ENCODE measurements at places on chromosomes 12 and 14.

GRCh38 chr12:27309293-27309994 is 23.2 kb upstream of the BMAL2 start:
- no peak for DNase-seq

DNA sequence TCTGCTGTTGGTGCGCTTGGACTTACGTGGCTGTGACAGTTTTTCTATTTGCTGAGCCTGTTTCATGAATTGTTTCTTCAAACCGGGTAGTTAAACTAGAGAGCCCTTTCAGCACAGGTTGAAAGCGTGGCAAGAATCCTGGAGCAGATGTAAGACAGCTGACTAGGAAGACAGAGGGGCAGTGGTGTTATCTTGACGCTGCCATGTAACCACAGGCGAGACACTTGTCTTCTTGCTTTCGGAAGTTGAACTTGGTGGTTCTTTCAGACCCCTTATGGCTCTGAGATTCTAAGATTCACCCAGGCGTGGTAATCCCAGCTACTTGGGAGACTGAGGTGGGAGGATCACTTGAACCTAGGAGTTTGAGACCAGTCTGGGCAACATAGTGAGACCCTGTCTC is 4.3 kb downstream of the EMP1 start:
- DNase-seq = no peak

DNA sequence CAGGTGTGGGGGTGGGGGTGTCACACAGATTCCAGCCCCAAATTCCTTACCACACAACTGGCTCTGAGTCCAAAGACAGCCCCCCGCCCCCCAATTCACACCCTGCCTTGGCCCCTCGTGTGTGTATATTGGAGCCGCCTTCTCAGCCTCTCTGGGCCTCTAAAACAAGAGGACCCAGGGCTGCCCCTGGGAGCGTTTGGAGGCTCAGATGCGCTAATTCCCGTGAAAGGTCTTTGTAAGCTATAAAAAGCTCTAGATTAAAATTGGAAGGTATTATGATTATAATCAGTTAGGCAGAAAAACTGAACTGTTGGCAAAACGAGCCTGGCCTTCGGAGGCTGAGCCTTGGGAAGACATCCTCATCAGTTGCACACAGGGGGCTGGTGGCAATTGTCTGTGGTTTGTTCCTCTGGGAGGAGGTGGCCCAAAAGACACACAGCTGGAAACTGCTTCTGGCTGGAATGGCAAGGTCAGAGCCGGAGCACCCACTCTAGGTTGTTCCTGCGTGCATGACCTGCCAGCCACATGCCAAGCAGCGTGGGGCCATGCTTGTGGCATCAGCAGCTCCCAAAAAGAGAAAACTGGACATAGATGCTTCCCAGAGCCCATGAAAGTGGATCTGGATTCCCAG is 118.5 kb downstream of the PHETA1 start:
- no peak for DNase-seq

GRCh38 chr12:90055071-90055470 is 346.4 kb upstream of the ATP2B1 start:
- no peak for DNase-seq

All from stimulated activated CD4-positive, alpha-beta T cell treated with anti-CD3 and anti-CD28 coated beads, Interleukin-15, amount 100 ng/mL, for 48 hours (primary cell).